HEK293T (cell line): ENCODE measurements at places on chromosomes 12 and 14.
A peak's percentile ranks its signal among the peaks of the same experiment; 100 is the strongest.

DNA sequence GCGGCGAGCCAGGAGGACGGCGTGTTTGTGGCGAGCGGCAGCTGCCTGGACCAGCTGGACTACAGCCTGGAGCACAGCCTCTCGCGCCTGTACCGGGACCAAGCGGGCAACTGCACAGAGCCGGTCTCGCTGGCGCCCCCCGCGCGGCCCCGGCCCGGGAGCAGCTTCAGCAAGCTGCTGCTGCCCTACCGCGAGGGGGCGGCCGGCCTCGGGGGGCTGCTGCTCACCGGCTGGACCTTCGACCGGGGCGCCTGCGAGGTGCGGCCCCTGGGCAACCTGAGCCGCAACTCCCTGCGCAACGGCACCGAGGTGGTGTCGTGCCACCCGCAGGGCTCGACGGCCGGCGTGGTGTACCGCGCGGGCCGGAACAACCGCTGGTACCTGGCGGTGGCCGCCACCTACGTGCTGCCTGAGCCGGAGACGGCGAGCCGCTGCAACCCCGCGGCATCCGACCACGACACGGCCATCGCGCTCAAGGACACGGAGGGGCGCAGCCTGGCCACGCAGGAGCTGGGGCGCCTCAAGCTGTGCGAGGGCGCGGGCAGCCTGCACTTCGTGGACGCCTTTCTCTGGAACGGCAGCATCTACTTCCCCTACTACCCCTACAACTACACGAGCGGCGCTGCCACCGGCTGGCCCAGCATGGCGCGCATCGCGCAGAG lies 873 bp downstream of the PLXNC1 start:
- DNase-seq: peak; percentile 66

DNA sequence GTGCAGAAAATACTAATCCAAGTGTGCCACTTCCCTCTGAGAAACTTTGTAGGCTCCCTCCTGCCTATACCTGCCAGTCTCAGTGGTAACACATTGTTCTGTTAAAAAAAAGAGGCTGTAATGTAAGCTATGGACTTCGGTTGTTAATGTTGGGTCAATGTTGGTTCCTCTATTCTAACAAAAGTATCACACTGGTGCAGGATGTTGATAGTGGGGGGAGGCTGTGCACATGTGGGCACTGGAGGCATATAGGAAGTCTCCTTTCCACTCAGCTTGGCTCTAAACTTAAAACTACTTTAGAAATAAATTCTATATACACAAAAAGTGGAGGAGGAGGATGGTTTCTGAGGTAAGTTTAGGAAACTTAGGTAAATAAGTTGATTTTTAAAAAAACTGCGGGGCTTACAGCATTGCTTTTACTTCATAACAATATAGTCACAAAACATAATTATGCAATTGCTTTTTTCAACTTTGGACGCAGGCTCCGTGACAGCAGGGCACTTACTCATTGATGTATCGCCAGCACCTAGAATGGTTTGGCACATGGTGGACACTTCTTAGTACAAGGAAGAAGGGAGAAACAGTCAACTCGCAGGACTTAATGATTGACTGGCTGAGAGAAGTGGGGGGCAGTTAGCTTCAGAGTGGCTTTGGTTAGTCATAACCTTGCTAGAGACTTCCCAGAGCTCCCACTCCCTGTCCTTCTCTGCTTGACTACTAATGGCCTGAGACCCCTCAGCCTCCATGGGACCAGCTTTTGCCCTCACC lies 7.9 kb upstream of the NYNRIN start:
- DNase-seq: no peak

GRCh38 chr12:17342381-17342961 lies 736.5 kb upstream of the LMO3 start:
- no peak for DNase-seq

DNA sequence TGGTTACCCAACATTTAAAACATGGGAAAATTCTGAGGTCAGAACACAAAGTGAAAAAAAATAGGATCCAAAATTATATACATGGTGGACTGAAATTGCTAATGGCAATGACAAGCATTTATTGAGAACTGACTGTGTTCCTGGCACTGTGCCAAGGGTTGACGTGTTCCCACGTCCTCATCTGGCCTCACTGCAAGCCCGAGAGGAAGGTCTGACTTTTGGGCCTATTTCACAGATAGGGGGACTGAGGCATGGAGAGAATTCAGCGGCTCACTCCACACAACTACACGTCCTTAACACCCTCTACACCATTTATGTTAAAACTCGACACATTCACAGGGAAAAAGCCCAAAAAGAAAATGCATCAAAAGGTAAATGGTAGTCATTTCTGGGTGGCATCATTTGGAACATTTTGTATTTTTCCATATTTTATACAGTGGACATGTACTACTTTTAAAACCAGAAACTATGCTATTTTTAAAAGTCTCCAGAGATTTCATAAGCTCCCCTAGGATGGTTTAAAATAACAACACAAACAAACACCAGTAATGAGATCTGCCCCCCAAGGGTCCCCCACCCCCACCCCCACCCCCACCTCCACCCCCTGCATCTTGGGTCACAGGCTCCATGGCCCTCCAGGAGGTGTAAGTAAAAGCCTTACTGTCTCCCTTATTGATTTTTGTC lies 27.7 kb downstream of the CLMN start:
- peak; percentile 45 for DNase-seq
